Stimulated activated CD8-positive, alpha-beta memory T cell treated with anti-CD3 and anti-CD28 coated beads, Interleukin-12 subunit alpha, Interleukin-12 subunit beta, amount 100 ng/mL, for 1 hour (primary cell): ENCODE measurements at places on chromosomes 13 and 19.
A peak's percentile ranks its signal among the peaks of the same experiment; 100 is the strongest.

DNA sequence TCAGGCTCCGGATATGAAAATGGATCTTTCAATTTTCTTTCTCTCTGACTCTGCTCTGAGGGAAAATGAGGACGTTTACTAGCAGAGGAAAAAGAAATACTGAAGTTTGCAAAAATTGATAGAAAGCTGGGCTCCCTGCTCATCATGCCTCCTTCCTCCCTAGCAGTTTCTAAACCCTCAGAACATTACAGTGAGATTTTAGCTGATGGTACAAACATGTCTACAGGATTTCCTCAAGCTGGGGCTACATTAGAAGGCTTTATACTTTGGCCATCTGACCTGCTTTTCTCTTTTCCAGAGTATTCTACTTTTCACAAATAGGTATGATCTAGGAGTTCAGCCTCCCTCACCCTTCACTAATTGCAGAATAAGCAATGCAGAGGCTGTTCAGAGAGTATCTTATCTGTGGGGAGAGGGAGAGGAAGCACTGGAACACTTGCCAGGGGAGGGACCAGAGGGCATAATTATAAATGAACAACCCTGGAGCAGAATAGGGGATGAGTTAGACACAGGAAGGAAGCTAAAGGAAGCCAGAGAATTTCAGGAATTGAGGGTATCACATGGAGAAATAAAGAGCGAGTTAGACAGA lies 30.0 kb downstream of the CEACAM1 start:
- DNase-seq = no peak

DNA sequence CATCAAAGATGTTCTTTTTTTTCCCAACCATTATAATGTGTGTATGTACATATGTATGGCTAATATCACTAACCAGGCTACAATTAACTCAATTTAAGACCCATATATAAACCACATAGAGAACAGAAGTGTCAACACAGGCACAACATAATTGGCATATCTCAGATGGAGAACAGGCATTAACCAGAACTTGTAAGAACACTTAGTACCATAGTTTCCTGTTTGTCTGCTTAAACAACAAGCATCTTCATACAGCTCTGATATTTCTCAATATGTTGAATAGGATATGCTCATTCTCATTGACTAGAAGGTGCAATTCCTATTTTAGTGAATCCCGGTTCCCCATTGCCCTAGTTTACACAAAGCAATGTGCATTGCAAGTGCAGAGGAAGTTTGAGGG lies 116.9 kb upstream of the EDNRB start:
- DNase-seq = no peak

- DNase-seq = no peak
These were observed 21.3 kb upstream of the TNFAIP8L1 start for GRCh38 chr19:4618019-4618418.

- no peak for DNase-seq
These were observed 1091.2 kb downstream of the SLITRK1 start for GRCh38 chr13:82791035-82791434.

GRCh38 chr13:32427852-32428580 lies at the start of gene N4BP2L1:
Gene N4BP2L1 (minus strand): TSS chr13:32428130. CDS start chr13:32428082, 48 bp downstream.
- peak; percentile 73 for DNase-seq

- no peak for DNase-seq
These were observed 28.2 kb downstream of the KCNC3 start for GRCh38 chr19:50300814-50301606.

DNA sequence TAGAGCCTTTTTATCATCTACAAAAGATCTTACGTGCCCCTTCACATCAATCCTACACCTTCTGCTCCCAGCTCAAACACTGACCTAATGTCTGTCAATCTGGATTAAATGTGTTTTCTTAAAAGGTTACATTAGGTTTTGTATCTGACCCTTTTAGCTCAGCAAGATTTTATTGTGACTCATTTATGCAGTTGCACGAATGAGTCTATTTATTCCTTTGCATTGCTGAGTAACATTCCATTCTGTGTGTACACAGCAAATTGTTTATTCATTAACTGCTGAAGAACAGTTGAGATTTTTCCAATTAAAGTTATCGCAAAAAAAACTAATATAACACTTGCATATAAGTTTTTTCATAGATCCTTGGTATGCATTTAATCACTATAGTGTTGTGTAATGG lies 253.9 kb upstream of the GPC6 start:
- DNase-seq = no peak

- no peak for DNase-seq
These were observed 55.0 kb downstream of the ZIC5 start for GRCh38 chr13:99916366-99917103.

- no peak for DNase-seq
These were observed 4.1 kb downstream of the KLK2 start for GRCh38 chr19:50877338-50877737.

DNA sequence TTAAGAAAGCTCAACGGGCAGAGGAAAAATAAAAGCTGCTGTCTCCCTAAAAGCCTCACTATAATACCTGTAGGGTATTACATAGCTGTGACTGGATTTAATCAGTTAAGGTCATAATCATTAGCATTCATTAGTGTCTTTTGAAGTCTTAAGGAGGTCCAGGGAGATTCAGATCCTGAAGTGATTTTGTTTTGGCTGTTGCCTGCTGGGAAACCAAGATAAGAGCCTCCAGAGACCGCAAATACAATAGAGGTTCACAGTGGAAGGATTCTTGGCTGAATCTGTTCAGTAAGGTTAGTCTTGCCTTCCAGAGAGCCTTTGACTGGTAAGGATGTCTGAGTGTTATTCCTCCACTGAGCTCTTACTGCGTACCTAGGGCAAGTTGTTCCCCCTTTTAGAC lies 54.0 kb upstream of the TNFRSF19 start:
- DNase-seq = no peak

GRCh38 chr19:16449330-16449961 lies 22.3 kb downstream of the EPS15L1 start:
- peak; percentile 22 for DNase-seq

DNA sequence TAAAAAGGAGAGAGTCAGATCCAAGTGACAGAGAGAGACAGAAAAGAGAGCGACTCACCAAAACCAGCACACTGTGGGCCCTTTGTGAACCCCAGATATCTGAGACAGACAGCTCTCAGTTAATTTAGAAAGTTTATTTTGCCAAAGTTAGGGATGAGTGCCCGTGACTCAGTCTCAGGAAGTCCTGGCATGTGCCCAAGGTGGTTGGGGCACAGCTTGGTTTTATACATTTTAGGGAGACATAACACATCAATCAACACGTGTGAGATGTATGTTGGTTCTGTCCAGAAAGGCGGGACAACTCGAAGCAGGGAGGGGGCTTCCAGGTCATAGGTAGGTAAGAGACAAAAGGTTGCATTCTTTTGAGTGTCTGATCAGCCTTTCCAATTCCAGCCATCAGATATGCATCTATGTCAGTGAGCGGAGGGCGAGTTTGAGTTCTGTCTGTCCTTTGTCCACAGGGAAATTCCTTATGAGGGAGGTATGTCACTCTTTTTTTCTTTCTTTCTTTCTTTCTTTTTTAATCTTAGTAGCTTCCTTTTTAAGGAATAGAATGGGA lies 37.2 kb upstream of the ATP11A start:
- DNase-seq = no peak

DNA sequence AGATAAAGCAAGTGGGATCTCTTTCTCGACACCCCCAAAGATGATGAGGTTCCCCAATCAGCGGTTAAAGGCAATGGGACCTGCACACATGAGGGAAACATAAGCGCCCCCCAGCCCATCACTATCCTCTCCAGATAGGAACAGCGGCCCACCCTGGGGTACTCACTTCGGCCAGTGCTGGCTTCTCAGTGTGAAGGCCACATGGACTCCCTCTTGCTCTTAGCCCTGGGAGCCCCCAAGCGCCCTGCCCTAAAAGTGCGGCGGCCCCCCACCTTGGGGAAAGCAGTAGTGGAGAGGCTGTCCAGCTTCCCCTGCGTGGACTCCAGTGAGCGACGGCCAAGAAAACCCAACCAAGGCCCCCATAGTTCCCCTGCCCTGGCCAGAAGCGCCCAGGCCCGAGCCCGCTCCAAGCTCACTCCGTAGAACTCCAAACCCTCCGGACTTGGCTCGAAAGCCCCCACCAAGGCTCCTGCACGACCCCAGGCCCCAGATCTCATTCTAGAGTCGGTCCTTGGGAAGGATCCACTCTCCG lies 1.0 kb downstream of the CACNA1A start:
- DNase-seq = no peak
